Stimulated activated CD4-positive, alpha-beta T cell treated with anti-CD3 and anti-CD28 coated beads, Interleukin-15, amount 100 ng/mL, for 1 hour (primary cell): ENCODE measurements at places on chromosomes 16 and 17.

- no peak for DNase-seq
Observed at GRCh38 chr16:88655733-88656281, 5.0 kb upstream of the CYBA start.

DNA sequence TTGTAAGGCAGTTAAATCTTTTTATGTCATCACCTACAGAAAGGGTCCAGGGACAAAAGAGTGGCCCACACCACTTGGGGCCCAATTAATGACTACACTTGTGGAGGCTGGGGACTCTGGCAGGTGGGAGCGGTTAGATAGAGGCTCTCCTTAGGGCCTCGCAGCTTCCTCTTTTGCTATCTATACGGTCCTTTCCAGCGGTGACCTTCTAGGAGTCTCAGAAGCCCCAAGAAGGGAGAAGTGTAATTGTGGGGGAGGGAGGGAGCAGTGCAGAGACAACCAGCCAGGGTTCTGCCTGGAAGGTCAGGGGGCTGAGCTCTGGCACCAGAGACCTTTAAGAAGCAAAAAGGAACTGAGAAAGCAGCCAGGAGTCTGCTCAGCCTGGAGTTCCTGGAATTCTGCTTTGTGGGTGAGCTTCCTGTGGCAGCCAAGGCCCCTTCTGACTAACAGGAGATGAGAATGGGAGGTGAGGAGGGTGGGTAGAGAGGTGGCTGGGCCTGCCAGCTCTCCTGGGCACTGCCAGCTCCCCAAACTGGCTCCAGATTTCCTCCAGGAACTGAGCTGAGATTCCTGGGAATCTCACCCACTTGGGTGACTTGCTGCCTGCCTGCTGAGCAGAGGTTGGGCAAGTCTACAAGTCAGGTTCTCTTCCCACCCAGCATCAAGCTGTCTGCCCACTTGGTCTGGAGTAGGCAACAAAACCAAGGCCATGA is 16.3 kb upstream of the MAP3K14 start:
- no peak for DNase-seq

DNA sequence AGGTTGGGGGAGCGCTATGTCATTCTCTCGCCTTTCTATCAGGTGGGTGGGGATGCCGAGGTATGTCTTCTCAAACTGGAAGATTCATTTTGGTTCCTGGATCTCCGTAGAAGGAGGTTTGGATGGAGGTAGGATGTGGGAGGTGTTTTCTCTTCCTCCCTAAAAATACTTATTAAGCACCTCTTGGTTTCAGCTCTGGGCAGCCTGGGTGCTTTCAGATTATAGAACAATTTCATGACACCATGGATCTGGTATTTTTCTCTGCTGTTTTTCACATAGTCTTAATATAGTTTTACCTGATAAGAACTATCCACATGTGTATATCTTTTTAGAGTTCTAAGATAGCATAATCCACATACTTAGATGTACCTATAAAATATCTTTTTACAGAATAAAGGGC is 92.9 kb downstream of the YPEL2 start:
- DNase-seq: no peak

GRCh38 chr17:80599546-80600305 is 55.1 kb downstream of the RPTOR start:
- no peak for DNase-seq

- DNase-seq: no peak
Observed at GRCh38 chr16:67992661-67993206, 6.5 kb downstream of the DPEP2 start.

DNA sequence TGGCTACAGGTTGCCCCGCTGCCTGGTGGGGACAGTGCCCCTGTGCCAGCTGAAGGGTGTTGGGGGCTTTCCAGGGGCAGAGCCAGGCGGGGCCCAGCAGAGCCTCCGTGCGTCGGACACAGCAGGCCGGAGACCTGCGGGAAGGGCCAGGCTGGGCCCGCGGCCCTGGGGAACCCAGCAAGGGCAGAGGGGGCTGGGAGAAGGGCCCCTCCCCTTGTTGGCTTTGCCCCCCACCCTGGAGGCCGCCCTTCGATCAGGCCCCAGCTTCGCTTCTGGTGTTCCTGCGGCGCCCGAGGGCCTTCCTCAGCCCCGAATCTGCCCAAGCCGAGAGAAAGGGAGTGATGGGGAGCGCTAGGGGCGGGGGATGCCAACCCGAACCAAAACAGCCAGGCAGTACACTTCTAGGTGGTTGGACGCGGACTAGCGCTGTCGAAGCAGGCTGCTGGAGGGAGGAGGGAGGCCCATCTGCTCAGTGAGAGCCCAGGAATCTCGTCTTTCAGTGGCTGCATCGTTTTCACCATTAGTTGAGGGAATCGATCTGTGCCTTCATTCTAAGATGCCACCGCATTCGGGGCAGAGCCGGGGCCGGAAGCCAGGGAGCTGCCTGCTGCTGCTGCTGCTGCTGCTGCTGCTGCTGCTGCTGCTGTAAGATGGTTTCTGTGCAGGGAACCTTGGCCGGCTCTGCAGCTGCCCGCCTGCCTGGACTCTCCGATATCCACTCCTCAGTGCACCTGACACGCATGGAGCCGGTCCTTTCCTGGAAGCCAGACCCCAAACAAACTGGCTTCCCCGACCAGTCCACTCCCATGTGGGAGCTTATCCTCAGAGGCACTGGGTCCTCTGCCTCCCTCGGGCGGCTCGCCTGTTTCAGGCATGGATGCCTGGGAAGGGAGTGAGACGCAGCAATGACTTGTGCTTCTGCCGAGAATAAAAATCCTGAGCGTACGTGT is 1.7 kb downstream of the JPH3 start:
- DNase-seq: no peak

DNA sequence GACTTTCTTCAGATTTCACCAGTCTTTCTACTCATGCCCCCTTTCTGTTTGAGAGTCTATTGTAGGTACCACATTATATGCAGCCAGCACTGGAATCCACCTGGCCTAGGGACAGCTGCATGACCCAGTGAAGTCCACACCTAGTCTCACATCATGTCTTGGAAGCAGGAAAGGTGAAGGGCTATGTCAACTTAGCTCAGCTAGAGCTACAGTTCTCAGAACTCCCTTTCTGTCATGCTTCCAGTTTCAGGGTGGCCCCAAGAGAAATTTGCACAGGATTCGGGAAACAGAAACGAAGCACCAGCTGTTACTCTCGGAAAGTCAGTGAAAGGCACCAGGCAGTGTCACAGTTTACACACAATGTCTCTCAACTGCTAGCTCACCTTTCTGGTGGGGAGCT is 51.6 kb upstream of the NLRP1 start:
- no peak for DNase-seq

DNA sequence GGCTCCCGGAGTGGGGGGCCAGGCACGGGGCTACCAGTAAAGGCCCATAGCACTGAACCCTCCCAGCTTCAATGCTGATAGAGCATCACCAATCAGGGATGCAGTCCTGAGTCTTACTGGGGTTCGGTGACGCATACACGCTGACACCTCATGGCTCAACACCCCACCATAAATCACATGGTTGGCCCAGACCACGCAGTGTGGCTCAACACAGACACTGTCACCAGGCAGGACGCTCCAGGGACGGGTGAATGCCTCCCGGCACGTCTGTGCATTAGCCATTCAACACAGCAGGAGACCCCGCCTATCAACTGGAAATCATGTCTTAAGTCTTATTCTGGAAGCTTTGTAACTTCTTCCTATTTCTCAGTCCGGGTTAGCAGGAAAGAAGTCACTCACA is 35.0 kb downstream of the NECAB2 start:
- DNase-seq: no peak

GRCh38 chr16:17306745-17307144 is 164.0 kb downstream of the XYLT1 start:
- DNase-seq: no peak

DNA sequence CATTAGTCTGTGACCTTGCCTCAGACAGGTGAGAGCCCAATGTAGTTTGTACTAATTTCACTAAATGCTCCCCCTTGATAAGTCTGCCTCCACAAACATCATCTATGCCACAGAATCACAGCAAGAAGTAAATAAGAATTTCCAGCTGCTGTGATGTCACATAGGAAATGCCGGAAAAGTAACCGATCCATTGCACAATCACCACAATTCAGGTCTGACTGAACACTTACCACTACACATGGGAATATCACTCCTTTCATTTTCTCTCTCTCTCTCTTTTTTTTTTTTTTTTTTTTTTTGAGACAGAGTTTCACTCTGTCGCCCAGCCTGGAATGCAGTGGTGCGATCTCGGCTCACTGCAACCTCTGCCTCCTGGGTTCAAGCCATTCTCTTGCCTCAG is 79.0 kb upstream of the CDH11 start:
- DNase-seq: no peak

- no peak for DNase-seq
Observed at GRCh38 chr16:80623376-80623775, 82.6 kb downstream of the DYNLRB2 start.

DNA sequence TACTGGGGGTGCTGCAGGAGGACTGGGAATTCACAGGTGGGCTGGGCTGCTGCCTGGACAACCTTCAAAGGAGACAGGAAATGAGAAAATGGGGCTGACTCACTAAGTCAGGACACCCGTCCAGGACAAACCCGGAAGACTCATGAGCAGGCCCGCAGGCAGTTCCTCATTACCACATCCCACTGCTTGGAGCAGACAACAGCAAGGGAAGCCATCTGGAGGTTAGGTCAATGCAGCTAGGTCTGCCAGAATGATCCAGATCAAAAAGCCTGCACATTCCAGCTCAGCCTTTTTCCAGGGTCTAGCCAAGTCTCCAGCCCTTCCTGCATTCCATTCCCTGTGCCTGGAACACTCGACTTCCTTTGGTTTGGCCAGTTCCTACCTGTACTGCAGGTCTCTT is 536.5 kb upstream of the CDH11 start:
- DNase-seq: no peak

DNA sequence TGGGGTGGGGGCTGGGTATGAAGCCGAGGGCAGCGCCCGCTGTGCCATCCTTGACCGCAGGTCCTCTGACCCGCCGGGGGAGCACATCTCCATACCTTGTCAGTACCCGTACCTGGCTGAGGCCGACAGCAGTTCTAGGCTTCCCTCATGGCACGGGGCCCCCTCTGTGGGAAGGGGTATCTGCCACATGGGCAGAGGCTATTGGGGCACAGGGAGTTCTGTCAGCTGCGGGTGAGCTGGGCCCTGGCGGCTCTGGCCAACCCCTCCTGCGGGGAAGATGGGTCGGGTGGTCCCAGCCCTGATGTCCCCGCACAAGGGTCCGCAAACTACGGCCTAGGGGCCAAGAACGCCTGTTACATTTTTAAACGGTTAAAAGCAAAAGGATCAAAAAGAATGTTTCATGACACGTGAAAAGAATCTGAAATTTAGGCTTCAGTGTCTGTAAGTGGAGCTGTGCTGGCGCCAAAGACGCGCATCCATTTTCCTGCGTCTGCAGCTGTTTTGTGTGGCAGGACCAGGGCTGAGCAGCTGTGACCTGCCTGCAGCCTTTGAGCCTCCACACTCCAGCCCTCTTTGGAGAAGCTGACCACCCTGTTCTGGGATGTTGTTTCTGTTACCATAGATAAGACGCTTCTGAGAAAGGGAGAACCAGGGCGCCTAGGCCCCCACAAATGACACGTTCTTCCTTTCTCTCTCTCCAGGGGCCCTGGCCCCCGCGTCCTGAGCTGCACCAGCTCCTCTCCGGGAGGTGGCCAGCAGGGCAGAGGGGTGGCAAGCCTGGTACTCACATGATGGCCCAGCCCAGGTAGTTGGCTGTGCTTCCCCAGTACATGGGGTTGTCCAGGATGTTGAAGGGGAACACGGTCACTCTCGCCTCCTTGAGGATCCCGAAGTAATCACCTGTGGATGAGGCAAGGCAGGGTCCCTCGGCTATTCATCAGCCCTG is 12.7 kb upstream of the RASD1 start:
- no peak for DNase-seq

- no peak for DNase-seq
Observed at GRCh38 chr16:79018650-79019429, 581.7 kb downstream of the MAF start.

GRCh38 chr16:23523876-23524385 is 13.6 kb upstream of the GGA2 start:
- DNase-seq: no peak

DNA sequence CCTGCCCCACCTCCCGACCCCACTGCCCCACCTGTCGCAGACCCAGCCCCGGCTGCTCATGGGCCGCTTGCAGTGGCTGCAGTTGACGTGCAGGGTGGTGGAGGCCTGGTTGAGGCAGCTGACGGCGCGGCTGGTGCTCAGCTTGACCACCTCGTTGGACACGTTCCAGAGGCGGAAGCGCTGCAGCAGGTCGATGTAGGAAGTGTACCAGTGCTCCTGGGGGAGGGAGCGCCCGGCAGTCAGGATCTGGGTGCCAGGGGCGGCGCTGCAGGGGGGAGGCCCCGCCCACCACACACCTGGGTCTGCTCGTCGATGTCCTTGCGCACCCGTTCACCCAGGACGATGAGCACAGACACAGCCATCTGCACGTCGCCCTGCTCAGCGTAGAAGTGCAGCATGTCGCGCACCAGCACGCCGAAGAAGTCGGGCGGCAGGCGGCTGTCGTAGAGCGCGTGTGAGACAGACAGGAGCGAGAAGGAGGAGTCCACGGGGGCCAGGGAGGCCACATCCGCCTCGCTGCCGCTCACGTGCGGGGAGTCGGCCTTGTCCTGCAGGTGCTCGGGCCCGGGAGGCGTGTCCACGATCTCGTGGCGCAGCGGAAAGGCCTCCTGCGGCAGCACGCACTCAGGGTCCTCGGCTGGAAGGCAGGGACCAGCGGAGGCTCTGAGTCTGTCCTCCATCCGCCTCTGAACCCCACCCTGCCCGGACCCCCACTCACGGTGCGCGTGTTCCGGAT is 995 bp upstream of the JMJD8 start:
- no peak for DNase-seq

GRCh38 chr17:16407911-16408588 is 7.3 kb upstream of the TRPV2 start:
- no peak for DNase-seq

DNA sequence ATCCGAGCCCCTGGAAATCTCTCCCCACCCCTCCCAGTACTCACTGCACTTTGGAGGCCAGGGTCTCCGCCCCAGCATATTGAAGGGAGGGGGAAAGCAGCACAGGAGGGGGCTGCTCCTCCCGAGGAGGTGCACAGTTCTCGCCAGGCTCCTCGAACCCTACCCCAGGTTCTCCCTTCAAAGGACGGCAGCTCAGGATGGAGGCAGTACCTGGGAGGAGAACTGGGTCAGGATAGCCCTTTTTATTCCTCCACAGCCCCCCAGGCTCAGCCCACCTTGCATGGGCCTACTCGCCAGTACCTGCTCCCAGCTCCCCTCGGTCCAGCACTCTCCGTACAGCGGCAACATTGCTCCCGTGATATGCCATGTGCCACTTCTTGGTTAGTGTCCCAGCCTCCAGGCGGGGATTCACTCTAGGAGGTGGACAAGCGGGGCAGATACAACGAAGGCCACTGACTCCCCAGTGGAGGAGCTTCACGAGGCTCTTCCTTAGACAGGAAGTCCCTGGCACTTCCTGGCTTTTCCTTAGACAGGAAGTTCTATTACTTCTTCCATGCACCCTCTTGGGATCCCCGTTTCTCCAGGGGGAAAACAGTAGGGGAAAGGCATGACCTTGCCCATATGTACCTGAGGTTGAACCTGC is 2.1 kb upstream of the GPS2 start:
- no peak for DNase-seq

GRCh38 chr17:2235792-2236366 is 67.7 kb downstream of the SMG6 start:
- no peak for DNase-seq

- DNase-seq: no peak
Observed at GRCh38 chr16:85377388-85378144, 235.6 kb upstream of the GSE1 start.
